ENCODE measurements at places on chromosomes 12 and 14.

- DNase-seq, result no peak
Observed at GRCh38 chr14:52827426-52827825, 36.0 kb upstream of the GNPNAT1 start.

DNA sequence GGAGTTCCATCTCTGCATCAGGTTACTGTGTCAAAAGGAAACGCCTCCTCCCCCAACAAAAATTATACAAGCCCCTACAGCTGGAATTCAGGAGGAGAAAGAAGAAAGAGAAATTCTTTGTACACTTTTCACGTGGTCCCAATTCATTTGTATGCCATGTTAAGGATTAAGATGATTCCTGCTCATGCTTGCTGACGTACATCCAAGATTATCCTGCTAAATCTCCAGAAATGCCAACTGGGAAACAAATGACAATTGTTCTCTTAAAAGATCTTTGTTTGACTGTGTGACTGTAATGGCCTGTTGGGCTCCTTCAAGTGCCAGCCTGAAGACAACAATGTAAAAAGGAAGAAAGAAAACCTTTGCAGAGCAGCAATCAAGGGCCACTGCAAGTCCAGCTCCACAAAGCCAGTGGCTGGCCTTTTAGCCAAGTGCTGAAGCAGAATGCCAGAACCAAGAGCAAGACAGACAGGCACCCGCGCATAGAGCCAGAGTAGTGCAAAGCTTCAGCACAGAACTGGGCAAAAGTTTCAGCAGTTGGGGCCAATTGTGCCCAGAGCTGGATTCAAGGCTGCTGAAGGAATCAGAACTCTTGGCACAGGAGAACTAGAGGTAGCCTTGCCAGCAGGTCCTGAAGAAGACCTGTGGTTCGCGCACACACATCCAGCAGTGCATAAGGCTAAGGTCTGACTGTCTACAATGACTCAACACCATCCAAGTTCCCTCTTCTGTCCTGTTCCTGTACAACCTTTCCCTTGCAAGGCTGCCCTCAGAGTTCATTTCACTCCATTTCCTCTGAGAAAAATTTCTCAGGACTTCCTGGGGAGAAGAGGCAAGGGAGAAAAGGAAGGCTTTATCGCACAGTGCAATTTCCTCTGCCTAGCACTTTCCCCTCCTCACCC, 209.7 kb upstream of the BMP4 start:
- DNase-seq, result no peak

GRCh38 chr12:94193168-94193567, 44.8 kb downstream of the PLXNC1 start:
- no peak for DNase-seq

- DNase-seq, result no peak
Observed at GRCh38 chr12:26396402-26396801, 201.0 kb downstream of the SSPN start.

DNA sequence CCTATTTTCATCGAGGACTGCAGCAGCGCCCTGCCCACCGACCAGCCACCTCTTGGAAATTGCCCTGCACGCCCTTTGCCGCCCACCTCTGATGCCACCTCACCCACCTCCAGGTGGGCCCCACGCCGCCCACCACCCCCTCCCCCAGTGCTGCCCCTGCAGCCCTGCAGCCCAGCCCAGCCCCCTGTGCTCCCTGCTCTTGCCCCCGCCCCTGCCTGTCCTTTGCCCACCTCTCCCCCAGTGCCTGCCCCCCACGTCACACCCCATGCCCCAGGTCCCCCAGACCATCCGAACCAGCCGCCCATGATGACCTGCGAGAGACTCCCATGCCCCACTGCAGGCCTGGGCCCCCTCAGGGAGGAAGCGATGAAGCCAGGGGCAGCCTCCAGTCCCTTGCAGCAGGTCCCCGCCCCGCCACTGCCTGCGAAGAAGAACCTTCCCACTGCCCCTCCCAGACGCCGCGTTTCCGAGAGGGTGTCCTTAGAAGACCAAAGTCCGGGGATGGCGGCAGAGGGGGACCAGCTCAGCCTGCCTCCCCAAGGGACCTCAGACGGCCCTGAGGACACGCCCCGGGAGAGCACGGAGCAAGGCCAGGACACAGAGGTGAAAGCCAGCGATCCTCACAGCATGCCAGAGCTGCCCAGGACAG, 96.5 kb downstream of the LGMN start:
- DNase-seq, result no peak

DNA sequence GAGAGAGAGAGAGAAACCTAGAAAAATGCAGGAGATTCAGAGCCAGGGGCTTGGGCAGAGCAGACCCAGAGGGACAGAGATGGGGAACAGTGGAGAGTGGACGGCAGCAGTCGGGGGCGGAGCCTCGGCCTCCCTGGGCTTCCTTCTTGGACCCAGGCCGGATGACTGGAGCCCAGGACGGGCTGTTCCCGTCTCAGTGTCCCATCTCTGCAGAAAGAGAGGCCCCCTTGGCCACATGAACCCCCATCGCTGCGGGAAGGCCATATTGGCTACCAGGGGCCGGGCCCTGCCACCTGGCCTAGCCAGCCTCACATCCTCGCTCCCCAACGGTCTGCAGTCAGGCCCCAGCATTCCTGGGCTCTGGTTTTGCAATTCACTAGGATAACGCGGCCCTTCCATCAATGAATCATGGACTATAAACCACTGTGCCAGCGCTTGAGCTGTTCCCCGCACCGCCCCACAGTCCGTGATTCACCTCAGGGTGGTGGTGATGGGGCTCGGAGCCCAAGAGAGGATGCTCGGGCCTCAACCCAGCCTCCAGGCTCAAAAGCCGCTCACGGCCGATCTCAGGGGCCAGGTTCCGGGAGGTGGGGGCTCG, 116.5 kb downstream of the RFLNA start:
- no peak for DNase-seq

DNA sequence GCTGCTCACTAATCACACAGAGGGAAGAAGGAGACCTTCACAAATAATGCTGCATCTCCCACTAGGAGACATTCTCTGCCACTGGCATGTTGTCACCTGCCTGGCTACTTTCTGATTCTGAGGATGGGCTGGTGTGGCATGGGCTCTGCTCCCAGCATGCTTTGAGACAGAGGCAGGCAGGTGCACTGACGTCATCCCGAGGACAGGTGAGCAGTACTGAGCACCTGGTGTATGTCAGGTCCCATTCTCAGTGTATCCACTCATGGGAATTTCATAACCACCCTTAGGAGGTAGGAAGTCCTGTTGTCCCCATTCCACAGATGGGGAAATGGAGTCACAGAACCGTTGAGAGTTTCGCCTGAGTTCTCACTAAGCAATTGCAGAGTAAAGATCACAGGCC, 597.9 kb downstream of the VRK1 start:
- no peak for DNase-seq

DNA sequence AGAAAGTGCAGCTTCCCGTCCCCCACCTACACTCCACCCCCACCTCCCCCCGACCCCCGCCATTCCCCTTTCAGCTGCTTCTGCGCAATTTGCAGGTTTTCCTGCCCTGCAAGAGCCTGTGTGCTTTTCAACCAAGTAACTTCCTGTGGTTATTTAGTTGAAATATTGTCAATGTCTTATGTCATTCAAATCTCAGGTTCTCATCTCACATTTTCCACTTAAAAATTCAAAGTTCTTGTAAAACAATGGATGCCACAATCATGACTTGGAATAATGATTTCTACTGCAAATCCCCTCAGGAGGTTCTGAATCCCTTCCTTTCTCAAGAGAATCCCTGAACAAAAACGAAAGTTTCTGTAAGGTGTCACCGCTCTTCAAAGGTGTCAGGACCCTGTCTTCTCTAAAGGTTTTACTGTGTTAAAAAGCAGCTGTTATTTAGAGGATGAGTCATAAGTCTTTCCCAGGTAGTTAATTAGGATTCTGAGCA, 31.6 kb downstream of the WBP11 start:
- peak; percentile 24 for DNase-seq

DNA sequence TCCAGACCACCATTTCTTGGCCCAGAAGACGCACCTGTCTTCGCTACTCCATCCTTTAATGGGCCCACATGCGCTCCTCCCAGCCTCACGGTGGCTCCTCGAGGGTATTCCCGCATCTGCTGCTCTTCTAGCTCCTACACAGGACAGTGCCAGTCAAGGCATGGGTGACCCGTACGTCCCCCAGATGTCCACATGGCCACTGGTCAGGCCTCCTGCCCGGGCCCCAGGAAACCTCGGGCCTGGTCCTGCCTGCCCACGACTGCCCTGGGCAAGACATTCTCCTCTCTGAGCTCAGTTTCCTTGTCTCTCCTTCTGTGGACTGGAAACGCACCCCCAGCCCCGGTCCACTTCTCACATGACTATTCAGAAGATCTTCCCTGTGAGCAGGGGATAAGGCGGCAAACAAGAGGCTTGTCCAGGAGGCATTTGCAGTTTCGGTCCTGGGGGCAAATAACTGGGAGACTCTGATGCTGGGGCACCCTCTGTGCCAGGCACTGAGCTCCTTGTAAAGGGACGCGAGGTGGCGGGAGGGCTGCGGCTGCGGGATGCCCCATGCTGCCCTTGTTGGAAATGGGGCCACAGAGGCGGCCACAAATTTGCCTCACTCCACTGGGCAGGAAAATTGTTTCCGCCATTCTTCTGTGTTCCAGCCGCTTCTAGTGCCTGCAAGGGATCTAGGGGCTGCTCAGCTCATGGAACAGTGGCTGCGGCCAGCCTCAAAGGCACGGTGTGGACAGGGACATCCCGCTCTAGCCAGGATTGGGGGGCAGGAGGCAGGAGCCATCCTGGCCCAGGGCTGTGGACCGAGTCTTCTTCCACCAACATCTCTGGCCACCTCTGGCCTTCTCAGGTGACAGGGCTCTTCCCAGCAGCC, 6.8 kb upstream of the BEGAIN start:
- no peak for DNase-seq

GRCh38 chr14:104731320-104732294, 7.6 kb downstream of the ADSS1 start:
- no peak for DNase-seq

DNA sequence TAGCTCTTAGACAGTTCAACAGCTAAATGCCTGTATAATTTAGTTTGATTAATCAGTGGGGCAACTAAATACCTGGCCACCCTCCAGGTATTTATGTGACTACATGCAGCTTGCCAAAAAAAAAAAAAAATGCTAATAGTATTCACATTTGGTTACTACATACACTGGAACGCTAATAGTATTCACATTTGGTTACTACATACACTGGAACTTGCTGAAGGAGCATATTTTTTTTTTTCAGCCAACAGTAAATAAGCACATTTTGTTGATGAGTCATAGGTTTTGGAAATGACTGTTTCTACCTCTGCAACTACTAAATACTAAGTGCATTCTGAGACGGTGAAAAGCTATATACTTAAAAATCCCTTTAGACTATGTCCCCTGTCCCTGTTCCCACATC, 1172.3 kb downstream of the LRFN5 start:
- DNase-seq, result no peak

DNA sequence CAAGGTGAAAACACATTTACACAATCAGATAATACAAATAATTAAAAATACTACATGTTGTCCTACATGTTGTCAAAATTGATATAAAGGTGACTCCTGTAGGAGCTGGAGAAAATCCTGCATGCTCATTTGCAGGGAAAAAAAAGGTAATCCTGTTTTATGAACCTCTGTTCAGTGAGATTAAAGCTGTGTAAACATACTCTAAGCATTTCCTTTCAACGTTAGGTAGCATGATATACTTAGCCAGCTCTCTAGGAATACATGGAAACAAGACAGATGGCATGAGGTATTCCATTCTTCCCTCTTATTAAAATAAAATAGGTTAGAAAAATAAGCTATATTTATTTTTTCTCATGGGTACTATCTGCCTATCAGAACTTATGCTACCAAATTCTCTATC, 635.7 kb upstream of the FLRT2 start:
- DNase-seq, result no peak

GRCh38 chr12:16492820-16493797, 112.9 kb downstream of the LMO3 start:
- DNase-seq, result no peak

DNA sequence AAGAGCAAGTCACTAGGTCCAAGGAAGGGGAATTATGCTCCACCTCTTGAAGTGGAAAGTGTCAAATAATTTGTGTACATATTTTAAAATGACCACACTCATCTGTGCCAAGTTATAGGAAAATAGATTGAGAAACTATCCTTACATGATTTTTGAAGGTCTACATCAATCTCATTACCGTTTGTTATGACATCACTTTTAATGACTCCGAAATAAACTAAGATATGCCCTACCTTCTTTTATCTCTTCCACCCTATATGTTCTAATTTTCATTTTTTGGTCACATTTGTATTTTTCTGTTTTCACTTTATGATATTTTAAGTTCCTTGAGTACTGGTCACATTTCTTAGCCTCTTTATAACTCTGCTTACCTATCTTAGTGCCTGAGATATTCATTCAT, 3.3 kb upstream of the PSMC6 start:
- no peak for DNase-seq

DNA sequence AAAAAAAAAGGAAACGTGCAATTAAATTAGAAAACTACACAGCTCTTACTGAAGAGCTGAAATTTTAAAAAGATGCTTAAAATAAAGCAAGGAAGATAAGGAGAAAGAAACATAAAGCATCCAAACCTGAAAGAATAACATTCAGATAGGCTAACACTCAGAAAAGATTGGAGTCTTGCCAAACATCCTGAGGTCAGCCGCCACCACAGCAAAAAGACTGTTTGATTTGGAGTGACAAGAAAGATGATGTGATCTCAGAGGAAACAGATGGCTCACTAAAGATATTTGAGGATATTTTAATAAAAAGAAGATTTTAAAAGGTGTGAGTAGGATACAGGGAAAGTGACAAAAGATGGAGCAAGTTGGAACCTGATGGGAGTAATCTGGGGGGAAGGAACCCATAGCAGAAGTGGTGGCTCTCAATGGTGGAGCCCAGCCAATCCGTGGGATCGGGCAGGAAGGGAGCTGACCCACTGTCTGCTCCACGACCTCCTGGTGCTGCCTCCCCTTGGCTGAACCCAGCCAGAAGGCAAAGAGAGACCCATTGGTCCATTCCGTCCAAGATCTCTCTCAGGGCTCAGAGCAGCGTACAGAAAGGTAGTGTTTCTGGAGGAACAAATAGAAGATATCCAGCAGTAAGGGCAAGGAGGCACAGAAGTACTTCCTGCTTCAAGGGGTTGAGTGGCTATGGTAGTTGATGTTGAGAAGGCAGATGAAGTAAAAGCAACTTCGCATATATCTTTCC, 469.6 kb downstream of the RGS6 start:
- no peak for DNase-seq

DNA sequence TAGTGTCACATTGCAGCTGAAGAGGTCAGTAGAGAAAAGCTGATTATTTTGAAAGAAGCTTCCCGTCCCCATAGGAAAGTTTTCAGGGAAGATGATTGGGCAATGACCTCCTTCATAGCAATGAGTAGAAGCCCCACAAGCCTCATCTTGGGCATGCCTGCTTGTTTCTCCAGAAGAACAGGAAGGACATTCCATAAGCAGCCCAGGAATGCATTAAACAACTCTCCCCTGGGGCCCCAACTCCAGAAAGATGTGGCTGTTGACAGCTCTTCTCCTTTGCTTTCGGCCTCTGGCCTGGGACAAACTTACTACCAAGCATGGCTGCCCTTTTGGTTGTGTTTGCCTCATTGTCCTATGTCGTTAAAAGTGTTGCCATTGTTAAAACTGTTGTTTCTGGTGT, 5.7 kb upstream of the VDR start:
- no peak for DNase-seq
